ENCODE measurements at places on chromosomes 11 and 22.
A peak's percentile ranks its signal among the peaks of the same experiment; 100 is the strongest.

DNA sequence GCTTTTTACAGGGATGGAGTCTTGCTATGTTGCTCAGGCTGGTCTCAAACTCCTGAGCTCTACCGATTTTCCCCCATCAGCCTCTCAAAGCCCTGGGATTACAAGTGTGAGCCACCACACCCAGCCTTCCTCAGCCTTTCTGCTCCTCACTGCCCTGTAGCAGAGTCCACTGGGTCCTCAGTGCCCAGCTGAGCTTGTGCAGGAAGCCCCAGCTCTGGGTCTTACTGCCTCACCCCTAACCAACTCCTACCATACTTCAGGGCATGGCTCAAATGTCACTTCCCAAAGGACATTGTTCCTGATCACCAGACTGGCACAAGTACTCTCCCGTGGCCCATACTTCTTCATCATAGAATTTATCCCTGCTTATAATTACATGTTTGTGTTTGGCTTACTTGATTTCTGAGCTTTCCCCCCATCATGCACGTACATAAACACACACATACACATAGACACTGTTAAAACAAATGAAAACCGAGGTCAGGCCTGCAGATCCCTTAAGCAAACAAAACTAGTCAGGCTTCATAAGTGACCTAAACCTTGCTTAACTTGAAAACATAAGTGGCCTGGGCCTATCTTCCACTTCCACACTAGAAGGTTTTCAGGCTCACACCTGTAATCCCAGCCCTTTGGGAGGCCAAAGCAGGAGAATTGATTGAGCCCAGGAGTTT, 14.0 kb upstream of the SLC43A3 start:
- DNase-seq: no peak

DNA sequence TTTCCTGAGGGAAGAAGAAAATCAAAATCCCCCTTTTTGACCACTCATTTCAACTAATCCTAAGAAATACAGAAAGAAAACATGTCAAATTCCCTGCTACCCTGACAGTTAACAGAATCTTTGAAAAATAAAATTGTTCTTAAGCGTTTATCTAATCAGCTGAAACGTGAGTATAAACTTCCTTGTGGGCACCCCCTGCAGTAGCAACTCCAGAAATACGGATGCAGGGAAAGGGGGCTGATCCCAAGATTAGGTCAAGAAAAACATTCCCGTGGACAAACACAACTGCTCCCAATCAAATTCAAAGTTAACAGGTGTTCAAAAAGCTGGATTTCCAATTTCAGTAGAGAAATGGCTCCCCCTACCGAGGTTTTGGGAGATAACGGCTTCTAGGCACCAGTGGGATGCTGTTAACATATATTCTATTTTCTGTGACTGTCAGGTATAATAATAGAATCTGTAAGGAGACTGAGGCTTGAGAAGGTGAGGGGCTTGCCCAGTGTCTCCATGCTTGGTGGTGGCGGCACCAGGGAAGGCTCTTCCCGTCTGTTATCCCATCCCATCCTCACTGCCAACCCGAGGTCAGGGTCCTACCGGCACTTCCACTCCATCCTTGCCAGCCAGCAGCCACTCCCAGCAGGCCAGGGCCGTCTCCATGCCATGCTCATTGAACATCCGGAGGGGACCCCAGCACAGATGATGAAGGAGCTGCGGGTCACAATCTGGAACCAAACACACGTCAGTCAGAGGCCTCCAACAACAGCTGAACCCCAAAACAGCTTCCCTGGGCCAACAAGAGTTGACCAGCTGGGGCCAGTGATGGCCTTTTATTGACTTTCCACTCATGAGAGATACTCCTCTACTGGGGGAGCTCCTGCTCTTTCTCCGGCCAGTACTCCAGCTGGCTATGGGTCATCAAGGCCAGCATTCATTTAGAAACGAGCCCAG, 32.0 kb upstream of the SERPIND1 start:
- peak; percentile 25 for DNase-seq

- no peak for DNase-seq
These were observed 2.1 kb downstream of the FXYD6 start for GRCh38 chr11:117874253-117874909.

- no peak for DNase-seq
These were observed 211.8 kb downstream of the TENM4 start for GRCh38 chr11:79229047-79229446.

- no peak for DNase-seq
These were observed 62.6 kb upstream of the PTPRJ start for GRCh38 chr11:47917599-47918369.

DNA sequence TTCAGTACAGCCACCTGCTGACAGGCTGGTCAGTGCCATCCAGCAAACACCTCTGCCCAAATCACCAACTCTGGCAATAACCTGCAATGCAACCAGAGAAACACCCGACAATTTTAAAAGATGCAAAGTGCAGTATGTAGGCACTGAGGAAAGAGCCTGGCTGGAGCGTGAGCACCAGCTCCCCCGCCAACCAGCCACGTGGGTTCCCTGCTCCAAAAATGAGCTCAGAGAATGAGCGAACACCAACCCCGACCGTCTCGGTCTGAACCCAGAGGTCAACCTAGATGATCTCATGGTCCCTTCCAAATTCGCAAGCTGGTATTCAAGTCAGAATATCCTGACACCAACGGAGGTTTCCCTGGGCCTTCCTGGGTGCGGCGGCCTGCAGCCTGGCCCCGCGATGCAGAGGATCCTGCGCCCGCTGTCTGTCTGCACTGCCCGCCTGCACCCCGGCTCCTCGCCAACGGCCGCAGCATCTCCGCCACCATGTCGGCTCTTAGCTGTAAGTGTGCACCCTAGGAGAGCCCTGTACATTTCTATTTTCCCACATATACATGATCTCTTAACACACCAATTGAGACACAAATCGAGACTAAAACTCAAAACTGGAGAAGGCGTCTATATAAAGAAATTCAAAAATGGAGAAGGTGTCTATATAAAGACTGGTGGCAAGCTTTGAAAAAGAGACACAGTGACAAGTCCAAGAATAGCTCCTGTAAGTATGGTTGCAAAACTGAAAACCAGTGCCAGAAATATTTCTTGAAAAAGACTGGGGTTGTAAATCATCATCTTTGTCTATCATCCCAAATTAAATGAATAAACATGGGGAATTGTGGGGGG, 22.8 kb downstream of the TMEM184B start:
- no peak for DNase-seq

DNA sequence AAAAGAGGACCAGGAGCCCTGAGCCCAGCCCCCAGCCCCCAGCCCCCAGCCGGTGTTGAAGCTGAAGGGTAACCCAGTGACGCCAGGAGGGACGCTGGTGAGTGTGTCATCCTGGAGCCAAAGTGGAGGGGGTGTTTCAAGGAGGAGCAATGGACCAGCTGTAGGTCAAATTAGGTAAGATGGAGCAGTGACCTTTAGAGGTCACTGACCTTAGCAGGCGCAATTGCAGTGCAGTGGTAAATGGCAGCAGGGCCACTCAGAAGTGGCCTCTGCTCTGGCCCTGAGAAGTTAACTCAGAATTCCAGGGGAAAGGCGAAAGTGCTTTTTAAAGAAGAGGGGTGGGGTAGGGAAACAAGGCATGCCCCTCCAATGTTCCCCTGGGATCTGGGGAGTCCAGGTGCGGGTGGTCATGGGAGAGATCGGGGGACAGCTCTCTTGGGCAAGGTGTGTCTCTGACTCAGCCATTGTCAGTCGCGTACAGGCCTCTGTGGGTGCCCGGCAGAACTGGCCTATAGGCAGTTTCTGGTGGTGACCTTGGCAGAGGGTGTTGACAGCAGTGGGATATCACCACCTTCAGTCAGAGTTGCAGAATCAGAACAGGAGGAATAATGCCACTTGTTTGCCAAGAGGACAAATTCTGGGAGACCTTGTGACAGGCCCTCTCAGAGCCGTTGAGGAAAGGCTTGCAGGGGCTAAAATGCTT, 50.3 kb upstream of the TIMP3 start:
- no peak for DNase-seq

DNA sequence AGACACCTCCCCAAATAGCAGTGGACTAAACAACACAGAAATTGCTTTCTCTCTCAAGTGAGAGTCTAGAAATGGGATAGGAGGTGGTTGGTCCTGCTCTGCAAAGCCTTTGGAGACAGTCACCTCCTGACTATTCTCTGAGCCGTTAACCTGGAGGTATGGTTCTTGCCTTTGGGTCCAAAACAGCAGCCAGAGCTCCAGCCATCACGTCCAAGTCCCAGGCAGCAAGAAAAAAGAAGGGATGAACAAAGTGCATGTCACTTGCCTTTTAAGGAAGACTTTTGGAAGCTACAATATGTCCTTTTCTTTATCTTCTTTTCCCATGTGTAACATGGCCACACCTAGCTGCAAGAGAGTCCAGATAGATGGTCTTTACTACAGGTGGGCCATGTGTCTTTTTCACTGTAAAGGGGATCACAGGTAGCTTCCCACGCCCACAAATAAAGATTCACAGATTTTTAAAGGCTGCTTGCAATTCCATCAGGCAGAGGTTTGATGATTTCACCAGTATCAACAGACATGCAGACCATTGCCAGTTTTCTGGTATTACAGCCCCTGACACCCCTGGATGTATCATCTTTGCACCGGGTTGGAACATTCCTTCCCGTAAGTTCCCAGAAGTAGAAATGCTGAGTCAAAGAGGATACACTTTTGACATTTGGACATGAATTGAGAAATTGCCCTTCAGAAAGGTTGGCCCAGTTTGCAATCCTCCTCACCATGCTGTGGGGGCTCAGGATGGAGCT, 66.0 kb downstream of the MYEOV start:
- no peak for DNase-seq

DNA sequence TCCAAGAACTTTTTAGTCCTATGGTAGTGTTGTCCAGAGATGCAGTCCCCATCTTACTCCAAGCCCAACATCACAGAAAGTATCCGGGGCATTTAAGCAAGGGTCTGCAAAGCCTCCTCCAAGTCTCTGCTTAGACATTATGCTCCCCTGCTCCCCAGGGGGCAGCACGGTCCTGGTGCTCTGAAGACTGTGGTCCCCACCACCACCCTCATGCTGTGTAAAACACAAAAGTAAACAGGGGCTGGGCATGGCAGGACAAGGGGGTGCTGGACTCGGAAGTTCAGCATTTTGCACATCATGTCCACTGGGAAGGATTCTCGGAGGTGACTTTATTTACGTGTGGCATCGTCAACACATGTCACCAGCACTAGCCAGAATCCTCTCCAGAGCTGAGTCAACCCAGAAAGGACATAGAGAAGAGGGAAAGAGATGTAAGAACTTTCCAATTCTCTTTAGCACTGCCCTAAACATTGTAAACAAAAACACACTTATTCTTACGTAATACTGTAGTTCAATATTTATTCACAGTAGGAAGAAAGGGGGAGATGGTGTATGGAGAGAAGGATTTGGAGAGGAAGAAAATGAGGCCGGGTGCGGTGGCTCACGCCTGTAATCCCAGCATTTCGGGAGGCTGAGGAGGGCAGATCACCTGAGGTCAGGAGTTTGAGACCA, 37.7 kb downstream of the TCIRG1 start:
- no peak for DNase-seq

DNA sequence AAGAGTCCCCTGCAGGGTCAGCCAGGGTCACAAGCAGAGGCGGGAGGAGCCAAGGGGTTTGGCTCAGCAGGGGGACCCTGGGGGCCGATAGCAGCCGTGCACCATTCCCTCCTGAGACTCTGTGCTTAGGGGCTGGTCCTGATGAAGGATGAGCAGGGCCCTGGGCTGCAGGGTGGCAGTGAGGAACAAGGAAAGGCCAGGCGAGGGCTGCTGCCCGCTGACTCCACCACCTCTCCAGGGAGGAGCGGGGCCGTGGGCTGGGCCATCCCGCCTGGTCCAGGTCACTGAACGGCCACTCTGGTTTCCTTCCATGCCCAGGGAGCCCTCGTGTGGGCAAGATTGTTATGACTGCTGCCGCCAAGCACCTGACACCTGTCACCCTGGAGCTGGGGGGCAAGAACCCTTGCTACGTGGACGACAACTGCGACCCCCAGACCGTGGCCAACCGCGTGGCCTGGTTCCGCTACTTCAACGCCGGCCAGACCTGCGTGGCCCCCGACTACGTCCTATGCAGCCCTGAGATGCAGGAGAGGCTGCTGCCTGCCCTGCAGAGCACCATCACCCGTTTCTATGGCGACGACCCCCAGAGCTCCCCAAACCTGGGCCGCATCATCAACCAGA, 9.2 kb upstream of the NDUFS8 start:
- DNase-seq: no peak

DNA sequence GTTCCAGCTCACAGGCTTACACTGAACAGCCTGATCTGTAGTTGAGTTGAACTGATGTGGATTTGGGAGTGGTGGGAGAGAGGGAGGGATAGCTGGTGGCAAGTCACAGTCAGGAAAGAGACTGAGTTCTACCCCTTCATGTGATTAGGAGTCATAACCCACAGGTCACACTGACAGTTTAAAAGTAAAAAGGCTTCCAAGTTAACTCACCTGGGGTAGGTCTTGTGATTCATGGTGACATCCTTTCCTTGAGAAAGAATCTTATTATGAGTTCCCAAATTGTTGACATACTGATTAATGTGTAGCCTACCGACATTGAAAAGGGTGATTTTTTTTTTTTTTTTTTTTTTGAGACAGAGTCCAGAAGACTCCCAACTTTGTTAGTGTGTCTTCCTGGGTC, 5.4 kb downstream of the IZUMO1R start:
- no peak for DNase-seq

DNA sequence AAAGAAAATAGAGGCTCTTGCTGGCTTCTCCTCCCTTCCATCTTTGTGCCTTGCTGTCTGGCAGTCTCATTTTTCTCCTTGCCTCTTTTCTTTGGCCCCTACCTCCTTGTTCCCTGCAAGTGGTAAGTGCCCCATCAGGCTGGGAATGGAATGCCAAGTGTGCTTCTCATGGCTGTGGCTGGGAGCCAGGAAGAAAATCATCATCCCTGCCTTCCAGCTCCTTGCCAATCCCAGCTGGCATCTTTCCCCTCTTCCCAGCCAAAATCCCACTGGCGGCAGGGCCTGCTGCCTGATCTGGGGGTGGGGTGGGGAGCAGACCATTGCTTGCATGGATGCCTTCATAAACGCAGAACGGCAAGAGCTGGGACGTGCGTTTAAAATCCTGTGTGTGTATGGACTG, 27.0 kb upstream of the SLC25A18 start:
- DNase-seq: no peak

DNA sequence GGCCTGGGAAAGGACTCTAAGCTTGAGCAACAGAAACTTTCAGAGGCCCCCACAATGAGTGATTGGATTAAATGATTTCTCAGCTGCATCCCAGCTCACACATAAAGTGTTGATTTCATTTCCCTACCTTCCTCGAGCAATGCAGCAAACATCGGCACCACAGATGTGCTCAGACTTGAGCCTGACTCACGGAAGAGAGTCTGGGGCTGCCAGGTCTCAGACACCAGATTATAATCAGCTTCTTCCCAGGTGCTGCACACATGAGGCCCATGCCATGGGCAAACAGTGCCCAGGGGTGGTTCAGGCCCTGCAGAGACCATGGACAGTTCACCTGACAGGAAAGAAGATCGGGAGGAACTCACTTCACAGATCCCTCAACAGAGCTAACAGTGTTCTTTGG, 226.6 kb upstream of the TENM4 start:
- no peak for DNase-seq

GRCh38 chr11:32065865-32066629, 24.8 kb upstream of the RCN1 start:
- no peak for DNase-seq
